GM23248 (cell line): ENCODE measurements at places on chromosomes 7 and 10.

DNA sequence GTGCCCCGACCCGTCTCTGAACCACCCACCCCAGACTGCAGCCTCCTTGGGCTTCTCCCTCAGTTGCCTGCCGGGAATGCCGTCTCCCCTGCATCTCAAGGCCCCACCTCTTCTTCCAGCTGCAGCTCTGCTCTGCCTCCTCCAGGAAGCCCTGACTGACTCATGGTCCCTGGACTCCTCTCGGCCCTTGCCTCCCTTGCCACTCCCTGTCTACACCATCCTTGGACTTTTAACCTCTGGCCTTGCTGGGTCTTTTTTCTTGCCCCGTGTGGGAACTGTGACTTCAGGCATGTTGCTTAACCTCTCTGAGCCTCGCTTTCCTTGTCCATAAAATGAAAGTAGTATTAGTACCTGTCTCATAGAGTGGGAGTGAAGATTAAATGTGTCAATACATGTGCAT is 56.3 kb downstream of the C10orf105 start:
- no peak for DNase-seq

GRCh38 chr7:138880881-138881578 is 83.0 kb upstream of the ATP6V0A4 start:
- DNase-seq: peak; percentile 88

GRCh38 chr10:63588436-63589167 is 67.4 kb downstream of the REEP3 start:
- DNase-seq: peak; percentile 31

DNA sequence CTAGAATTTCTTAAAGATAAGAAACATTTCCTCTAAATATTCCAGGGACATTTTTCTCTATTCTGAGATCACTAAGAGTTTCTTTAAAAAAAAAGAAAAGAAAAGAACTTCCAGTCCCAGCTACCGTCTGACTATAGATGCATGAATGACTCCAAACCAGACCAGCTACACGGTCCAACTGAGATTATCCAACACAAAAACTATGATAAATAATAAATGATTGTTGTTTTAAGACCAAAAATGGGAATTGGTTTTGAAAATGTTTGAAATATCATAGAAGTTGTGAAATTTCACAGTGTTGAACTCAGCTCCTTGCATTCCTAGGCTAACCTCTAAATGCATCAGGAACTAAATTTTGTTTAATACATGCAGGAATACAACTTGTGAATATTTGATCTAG is 1619.6 kb upstream of the LRRTM3 start:
- DNase-seq: no peak

GRCh38 chr7:131959106-131959812 is 402.8 kb upstream of the PODXL start:
- no peak for DNase-seq

DNA sequence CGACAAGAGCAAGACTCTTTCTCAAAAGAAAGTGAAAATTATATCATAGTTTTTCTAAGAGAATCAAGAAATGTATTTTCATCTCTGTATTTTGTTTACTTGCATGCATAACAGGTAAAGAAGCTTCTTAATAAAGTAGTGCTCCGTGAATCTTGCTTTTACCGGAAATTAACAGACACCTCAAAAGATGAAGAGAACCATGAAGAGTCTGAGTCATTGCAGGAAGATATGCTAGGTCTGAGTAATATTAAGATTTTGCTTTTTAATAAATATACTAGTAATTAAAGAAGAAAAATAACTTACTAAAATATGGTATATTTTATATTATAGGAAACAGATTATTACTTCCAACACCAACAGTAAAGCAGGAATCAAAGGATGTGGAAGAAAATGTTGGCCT is 39.5 kb upstream of the STOX1 start:
- no peak for DNase-seq

DNA sequence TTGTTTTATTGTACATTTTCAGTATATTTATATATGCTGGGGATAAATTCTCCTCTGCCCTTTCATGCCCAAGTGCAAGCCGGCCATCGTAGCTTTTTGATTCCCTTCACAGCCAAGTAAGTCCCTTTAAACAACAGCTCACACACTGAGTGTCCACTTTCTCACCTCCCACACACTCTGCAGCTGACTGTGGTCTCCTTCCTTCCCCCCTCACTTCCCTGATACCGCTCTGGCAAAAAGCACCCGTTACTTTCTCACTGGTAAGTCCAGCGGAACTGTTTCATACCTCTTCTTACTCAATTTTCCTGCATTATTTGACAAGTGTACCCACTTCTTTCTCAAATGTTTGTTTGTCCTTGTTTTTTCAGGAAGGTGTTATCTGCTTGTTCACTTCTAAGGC is 35.2 kb downstream of the MGAM start:
- DNase-seq: no peak

GRCh38 chr7:154345093-154345492 is 292.9 kb downstream of the DPP6 start:
- DNase-seq: no peak

DNA sequence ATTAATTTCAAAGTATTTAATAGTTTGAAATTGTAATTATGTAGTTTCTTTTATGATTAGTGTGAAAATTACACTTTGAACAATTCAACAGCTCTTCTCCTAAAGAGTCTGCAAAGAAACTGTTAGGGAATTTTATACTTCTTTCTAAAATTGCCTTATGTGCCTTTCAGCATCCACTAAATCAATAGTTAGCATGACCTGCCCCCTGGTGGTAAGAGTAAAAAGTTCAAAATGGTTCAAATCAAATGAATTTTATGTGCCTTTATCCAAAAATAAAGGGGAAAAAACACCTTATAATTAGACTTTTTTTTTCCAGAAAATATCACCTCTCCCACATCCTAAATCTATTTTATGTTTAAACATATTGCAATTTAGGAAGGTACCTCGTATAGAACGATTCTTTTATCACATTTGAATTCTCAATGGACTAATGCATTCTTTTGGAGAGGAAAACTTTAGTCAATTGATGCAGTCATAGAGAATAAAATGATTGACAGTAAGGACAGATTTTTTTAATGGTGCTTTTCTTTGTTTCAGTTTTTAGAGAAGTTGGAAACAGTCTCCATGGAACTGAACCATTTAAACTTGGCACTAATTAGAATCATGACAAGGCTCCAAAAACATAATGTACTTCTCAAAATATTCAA is 163.7 kb downstream of the SEMA3D start:
- DNase-seq: peak; percentile 65

DNA sequence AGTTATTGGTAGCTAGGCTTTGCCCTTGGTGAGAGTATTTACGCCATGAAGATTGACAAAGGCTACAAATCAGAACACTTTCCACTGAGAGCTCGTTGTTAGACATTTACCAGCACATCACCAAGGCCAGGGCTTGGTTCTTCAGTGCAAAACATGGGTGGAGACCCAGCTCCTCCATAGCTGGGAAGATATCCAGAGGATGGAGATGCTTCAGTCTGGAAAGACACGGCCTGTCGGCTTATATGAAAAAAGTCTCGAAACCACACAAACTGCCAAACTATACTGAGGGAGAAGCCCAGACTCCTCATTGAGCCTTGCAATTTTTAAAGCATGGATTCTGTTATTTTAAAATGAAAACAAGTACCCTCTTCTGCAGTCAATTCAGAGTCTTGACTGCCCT is 83.4 kb upstream of the ANLN start:
- no peak for DNase-seq

GRCh38 chr7:70595755-70596597 is 536.0 kb upstream of the GALNT17 start:
- DNase-seq: peak; percentile 31
